ENCODE measurements at places on chromosomes 12 and 14. TPM values are rescaled to one million over a fixed set of nuclear protein-coding genes. Genes with fewer than 3 reads are reported as not detected.
A peak's percentile ranks its signal among the peaks of the same experiment; 100 is the strongest.

The PRICKLE1 gene
- total RNA-seq: 5.8 TPM

The TMEM229B gene
- total RNA-seq: 2.0 TPM

The CEBPE gene
- not detected for total RNA-seq

The SPPL3 gene
- 91.8 TPM for total RNA-seq

The SPIC gene
- not detected for total RNA-seq

The SERPINA1 gene
- total RNA-seq: 62.4 TPM

The NELL2 gene
- 20.5 TPM for total RNA-seq

The OTOGL gene
- total RNA-seq: 0.72 TPM

The LRRC9 gene
- total RNA-seq: not detected

The DAO gene
- total RNA-seq: not detected

DNA sequence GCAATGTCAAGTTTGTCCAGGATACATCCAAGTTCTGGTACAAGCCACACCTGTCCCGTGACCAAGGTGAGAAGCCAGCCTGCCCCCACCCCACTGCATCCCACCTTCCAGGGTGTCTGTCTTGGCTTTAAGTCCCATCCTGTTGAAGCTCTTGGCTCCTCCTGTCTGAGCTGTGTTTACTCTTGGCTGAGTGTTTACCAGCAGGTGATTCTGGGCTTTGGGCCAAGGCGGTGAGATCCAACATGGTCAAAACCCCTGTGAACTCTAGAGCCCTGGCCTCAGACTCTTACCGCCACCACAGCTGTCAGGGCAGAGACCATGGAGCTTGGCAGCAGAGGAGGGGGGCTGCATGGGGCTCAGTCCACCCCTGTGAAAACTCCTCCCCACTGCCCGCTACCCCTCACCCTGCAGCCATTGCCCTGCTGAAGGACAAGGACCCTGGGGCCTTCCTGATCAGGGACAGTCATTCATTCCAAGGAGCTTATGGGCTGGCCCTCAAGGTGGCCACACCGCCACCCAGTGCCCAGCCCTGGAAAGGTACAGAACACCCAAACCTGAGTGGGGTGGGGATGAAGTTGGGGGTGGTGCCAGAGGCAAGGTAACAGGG lies 11.6 kb downstream of the TNS2 start:
- H3K4me1 ChIP-seq: peaks cover 69% of the 10 kb centered on the region
- no peak overlapping the region for H3K27ac ChIP-seq
- H3K36me3 ChIP-seq: peaks cover 88% of the 10 kb centered on the region

GRCh38 chr12:96220902-96221301 lies 26.7 kb downstream of the ELK3 start:
- H3K36me3 ChIP-seq: peaks cover 14% of the 10 kb centered on the region
- H3K27me3 ChIP-seq: no peaks in the 10 kb centered on the region
- H3K4me3 ChIP-seq: no peak overlapping the region
- no peak overlapping the region for H3K27ac ChIP-seq
- DNase-seq: no peak

- H3K36me3 ChIP-seq: no peaks in the 10 kb centered on the region
- DNase-seq: no peak
- H3K4me3 ChIP-seq: no peak overlapping the region
Measured at GRCh38 chr12:78275886-78276285, 445.2 kb downstream of the NAV3 start.

GRCh38 chr12:54004841-54005530 lies 3.8 kb upstream of the HOXC8 start:
- peaks cover 16% of the 10 kb centered on the region for H3K27me3 ChIP-seq
- peaks cover 61% of the 10 kb centered on the region for H3K4me1 ChIP-seq
- H3K4me3 ChIP-seq: peak overlapping the region; percentile 67
- peak overlapping the region; percentile 98 for H3K27ac ChIP-seq
- H3K36me3 ChIP-seq: no peaks in the 10 kb centered on the region

GRCh38 chr12:120698665-120699064 lies 11.6 kb upstream of the UNC119B start:
- no peak for DNase-seq
- H3K36me3 ChIP-seq: peaks cover 97% of the 10 kb centered on the region
- H3K4me1 ChIP-seq: no peaks in the 10 kb centered on the region

DNA sequence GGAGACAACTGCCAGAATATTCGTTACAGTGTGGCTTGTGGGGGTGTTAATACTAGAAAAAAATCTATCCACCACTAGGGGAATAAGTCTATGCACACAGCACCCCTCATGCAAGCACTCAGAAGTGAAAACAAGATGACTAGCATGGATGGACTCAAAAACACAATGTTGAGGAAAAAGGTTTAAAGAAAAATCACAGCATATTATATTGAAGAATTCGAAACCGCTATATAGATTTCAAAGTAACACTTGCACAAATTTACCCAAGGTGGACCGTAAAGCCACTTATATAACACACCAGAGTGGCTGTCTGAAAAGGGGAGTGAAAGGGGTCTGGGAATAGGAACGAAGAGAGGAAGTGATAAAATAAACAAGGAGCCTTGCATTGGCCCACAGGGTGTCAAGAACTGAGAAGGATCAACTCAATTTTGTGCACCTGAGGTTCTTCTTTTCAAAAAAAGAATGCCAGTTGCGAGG lies 544 bp downstream of the ABCD4 start:
- no peaks in the 10 kb centered on the region for H3K27me3 ChIP-seq
- H3K4me1 ChIP-seq: peaks cover 33% of the 10 kb centered on the region
- peak overlapping the region; percentile 83 for H3K27ac ChIP-seq

DNA sequence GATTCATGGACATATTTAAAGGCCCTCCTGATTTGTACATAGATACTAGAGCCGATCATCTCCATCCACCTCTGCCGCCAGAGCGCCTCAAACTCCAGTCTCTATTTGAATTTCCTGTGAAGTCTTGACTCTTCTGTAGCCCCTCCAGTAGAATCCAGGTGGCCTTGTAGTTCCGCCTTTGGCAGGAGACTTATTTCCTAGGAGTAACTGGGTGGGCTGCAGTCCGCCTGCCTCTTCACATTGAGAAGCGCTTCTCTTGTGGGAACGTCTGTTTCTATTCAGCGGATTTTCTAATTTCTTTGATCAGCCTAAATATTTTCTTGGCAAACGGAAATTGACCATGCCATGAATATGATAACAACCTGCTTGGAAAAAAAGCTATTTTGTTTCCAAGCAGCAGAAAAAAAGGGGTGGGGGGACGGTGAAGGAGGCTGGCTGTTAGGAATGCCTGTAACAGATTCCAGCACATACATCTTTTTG lies 9.0 kb upstream of the SIX1 start:
- no peak overlapping the region for H3K27ac ChIP-seq
- peak overlapping the region; percentile 66 for H3K4me3 ChIP-seq
- no peaks in the 10 kb centered on the region for H3K36me3 ChIP-seq
- DNase-seq: no peak
- peaks cover 38% of the 10 kb centered on the region for H3K4me1 ChIP-seq

DNA sequence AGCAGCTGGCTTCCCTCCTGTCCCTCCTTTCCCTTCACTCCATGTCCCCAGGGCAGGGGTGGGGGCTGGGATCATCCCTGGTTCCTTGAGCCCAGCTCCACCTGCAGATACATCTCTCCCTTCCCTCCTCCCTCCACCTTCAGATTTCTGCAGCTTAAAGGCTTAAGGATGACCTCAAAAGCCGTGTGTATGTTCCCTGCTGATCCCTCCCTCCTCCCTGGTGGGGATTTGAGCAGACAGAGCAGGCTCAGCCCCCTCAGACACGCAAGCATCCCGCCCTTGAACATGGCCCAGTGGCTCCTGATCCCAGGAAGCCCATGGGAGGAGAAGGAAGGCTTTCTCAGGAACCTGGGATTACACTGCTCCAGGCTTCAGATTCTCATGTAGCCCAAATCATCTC lies 82.9 kb upstream of the RIN3 start:
- H3K36me3 ChIP-seq: no peaks in the 10 kb centered on the region
- H3K27ac ChIP-seq: no peak overlapping the region
- H3K4me3 ChIP-seq: no peak overlapping the region
- no peak for DNase-seq
- no peaks in the 10 kb centered on the region for H3K4me1 ChIP-seq

- H3K4me1 ChIP-seq: peaks cover 24% of the 10 kb centered on the region
- peaks cover 58% of the 10 kb centered on the region for H3K27me3 ChIP-seq
- no peaks in the 10 kb centered on the region for H3K36me3 ChIP-seq
- peak overlapping the region; percentile 62 for H3K4me3 ChIP-seq
Measured at GRCh38 chr12:2053691-2054090, 904 bp downstream of the CACNA1C start.

- no peak overlapping the region for H3K4me3 ChIP-seq
- H3K27ac ChIP-seq: no peak overlapping the region
- peaks cover 55% of the 10 kb centered on the region for H3K4me1 ChIP-seq
- H3K36me3 ChIP-seq: peaks cover 7% of the 10 kb centered on the region
- no peak for DNase-seq
Measured at GRCh38 chr12:6957741-6958608, 6.8 kb downstream of the PTPN6 start.

- peaks cover 22% of the 10 kb centered on the region for H3K36me3 ChIP-seq
- no peaks in the 10 kb centered on the region for H3K27me3 ChIP-seq
- no peak overlapping the region for H3K4me3 ChIP-seq
- no peak overlapping the region for H3K27ac ChIP-seq
- H3K4me1 ChIP-seq: no peaks in the 10 kb centered on the region
Measured at GRCh38 chr12:1445807-1446206, 148.6 kb downstream of the FBXL14 start.

GRCh38 chr14:94378527-94379290 lies 9.7 kb downstream of the SERPINA1 start:
- no peaks in the 10 kb centered on the region for H3K4me1 ChIP-seq
- H3K27me3 ChIP-seq: no peaks in the 10 kb centered on the region
- H3K4me3 ChIP-seq: no peak overlapping the region
- H3K27ac ChIP-seq: no peak overlapping the region
- no peaks in the 10 kb centered on the region for H3K36me3 ChIP-seq

- H3K36me3 ChIP-seq: no peaks in the 10 kb centered on the region
- H3K4me1 ChIP-seq: no peaks in the 10 kb centered on the region
- no peak overlapping the region for H3K27ac ChIP-seq
- H3K4me3 ChIP-seq: no peak overlapping the region
- H3K27me3 ChIP-seq: no peaks in the 10 kb centered on the region
Measured at GRCh38 chr12:75341873-75342272, 7.4 kb downstream of the GLIPR1L1 start.

DNA sequence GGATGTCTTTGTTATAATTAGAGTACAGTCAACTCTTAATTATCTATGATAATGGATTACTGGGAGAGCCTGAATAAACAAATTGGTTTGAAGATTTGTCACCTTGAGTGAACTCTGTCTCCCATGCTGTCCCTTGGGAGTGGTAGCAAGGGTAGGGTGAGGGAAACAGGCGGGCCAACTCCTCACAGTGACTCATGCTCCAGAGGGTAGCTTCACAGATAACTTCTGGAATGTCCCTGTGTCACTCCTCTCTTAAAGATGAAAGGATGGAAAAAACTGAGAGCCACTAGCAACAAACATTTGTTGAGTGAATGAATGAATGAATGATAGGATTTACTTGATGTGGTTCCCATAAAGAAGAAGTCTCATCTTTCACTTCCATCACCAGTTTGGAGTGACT lies 53.5 kb downstream of the RASSF9 start:
- no peak overlapping the region for H3K27ac ChIP-seq
- no peaks in the 10 kb centered on the region for H3K4me1 ChIP-seq
- no peaks in the 10 kb centered on the region for H3K27me3 ChIP-seq
- no peak overlapping the region for H3K4me3 ChIP-seq

DNA sequence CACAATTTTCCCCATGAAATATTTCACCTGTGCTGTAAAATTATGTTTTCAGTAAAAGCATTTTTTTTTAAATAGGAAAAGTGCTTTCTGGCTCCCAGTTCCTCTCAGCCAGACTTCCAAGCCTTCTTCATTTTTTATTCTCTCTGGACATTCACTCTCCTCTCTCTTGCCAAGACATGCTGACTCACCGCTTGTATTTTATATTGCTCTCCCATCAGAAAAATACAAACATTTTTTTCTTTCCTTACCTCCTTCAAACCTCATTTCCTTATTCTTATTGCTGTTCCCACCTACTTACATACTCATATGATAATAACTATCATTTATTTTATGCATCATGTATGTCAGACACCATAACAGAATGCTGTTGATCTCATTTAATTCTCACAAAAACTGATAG lies 37.7 kb upstream of the ZNF641 start:
- H3K4me3 ChIP-seq: no peak overlapping the region
- H3K27ac ChIP-seq: no peak overlapping the region
- H3K27me3 ChIP-seq: no peaks in the 10 kb centered on the region
- DNase-seq: no peak

- H3K36me3 ChIP-seq: no peaks in the 10 kb centered on the region
- H3K4me1 ChIP-seq: peaks cover 6% of the 10 kb centered on the region
- H3K27ac ChIP-seq: no peak overlapping the region
- no peak overlapping the region for H3K4me3 ChIP-seq
- DNase-seq: no peak
Measured at GRCh38 chr12:497501-498160, 37.9 kb downstream of the B4GALNT3 start.

GRCh38 chr12:130765186-130765659 lies 49.1 kb upstream of the RIMBP2 start:
- H3K27ac ChIP-seq: no peak overlapping the region
- no peak for DNase-seq
- peaks cover 3% of the 10 kb centered on the region for H3K4me1 ChIP-seq
- no peak overlapping the region for H3K4me3 ChIP-seq
- no peaks in the 10 kb centered on the region for H3K36me3 ChIP-seq
- peaks cover 37% of the 10 kb centered on the region for H3K27me3 ChIP-seq

DNA sequence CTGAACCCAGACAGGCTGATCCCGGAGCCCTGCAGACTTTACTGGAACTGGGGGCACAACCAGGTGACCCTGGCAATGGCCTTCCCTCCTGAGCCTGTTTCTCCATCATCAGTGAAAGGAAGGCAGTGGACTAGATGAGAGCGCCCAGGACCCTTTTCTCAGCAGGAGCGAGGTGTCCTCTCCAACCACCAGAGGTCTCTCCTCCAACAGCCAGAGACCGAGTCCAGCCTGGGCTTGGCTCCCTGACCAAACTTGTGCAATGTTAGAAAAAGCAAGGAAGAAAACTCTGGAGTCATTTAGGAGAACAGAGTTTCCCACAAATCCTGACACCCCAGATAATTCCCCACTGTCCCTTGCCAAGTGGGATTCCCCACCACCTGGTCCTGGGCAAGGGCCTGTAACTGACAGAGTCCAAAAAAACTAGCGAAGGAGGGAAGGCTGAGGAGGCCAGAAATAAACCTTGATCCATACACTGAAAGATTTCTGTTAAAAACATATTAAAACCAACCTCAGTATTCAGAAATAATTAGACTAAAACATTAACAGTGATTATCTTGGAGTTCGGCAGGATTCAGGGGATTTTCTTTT lies 9.0 kb downstream of the RPS6KL1 start:
- no peak overlapping the region for H3K27ac ChIP-seq
- peak; percentile 87 for DNase-seq
- no peaks in the 10 kb centered on the region for H3K36me3 ChIP-seq

DNA sequence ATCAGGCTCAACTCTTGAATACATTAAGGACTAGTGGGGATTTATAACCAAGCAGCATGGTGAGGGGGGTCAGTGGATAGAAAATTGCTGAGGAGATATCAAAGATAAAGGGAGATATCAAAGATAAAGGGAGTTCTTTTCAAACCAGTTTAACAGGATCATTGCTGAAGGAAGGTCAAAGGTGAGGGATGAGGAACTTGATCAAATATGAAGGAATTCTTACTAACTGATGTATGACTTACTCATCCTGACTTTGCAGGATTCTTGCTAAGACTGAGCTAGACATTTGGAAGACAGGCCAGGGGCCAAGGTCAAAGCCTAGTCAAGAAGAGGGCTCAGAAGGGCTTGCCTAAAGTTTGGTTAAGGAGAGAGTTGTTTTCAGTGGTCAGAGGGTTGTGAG lies 4.8 kb downstream of the ABHD4 start:
- peaks cover 65% of the 10 kb centered on the region for H3K36me3 ChIP-seq
- no peaks in the 10 kb centered on the region for H3K27me3 ChIP-seq
- H3K27ac ChIP-seq: no peak overlapping the region
- DNase-seq: no peak
- no peak overlapping the region for H3K4me3 ChIP-seq
- H3K4me1 ChIP-seq: peaks cover 17% of the 10 kb centered on the region

- no peak for DNase-seq
- H3K27ac ChIP-seq: no peak overlapping the region
- no peaks in the 10 kb centered on the region for H3K27me3 ChIP-seq
- no peak overlapping the region for H3K4me3 ChIP-seq
- no peaks in the 10 kb centered on the region for H3K4me1 ChIP-seq
Measured at GRCh38 chr14:32545095-32545494, 216.0 kb downstream of the AKAP6 start.
